Stimulated activated CD4-positive, alpha-beta T cell treated with anti-CD3 and anti-CD28 coated beads, Interleukin-1b, Interleukin-23, amount 100 ng/mL, for 1 hour (primary cell): ENCODE measurements at places on chromosomes 12 and 14.

DNA sequence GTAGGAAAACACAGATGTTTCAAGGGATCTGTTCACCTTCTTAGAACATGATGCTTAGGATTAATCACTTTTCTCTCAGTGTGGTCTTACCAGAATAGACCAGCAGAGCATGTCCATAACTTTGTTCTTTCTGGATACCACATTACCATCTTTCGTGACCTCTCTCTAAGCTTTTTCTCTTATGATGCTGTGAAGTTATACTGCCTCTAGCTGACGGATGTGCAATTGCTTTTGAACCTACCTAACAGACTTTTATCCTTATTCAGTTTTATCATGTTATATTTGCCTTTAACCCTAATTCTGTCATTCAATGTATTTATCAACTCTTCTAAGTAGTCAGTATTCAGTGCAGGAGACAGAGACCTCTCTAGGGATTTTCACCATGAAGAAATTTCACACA is 246.7 kb downstream of the DACT1 start:
- no peak for DNase-seq

GRCh38 chr12:116040402-116040801 is 237.1 kb downstream of the MED13L start:
- DNase-seq: no peak

GRCh38 chr12:76006028-76006925 is 25.3 kb downstream of the PHLDA1 start:
- no peak for DNase-seq

GRCh38 chr12:118685983-118686607 is 295.2 kb upstream of the SRRM4 start:
- no peak for DNase-seq

DNA sequence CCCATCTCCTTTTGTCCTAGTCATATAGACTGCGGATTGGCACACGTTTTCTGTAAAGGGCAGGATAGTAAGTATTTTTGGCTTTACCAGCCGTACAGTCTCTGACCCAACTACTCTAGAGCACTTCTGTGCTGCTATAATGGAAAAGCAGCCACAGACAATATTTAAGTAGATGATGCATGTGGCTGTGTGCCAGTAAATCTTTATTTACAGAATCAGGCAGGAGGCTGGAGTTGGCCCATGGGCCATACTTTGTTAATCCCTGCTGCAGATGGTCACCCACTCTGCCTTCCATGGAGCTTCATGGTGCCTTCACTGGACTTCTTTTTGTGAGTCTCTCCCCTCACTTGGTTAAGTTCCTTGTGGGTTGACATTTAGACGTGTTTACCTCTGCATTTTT is 584.5 kb upstream of the TBX3 start:
- no peak for DNase-seq

GRCh38 chr14:64467566-64467965 is 2.3 kb downstream of the AKAP5 start:
- DNase-seq: no peak

DNA sequence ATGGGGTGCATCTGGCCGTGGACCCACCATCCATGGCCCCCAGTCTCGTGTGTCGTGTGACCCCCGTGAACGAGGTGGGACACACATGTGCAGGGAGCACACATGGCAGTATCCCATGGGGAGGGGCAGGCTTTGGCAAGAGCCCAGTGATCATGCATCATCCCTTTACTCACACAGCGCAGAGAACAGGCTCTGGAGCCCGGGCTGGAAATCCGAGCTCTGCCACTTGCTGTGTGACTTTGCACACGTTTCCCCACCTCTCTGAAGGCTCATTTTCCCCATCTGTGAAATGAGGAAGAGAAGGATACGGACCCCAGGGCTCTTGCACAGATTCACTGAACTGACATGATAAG is 119.9 kb downstream of the PHETA1 start:
- DNase-seq: no peak

DNA sequence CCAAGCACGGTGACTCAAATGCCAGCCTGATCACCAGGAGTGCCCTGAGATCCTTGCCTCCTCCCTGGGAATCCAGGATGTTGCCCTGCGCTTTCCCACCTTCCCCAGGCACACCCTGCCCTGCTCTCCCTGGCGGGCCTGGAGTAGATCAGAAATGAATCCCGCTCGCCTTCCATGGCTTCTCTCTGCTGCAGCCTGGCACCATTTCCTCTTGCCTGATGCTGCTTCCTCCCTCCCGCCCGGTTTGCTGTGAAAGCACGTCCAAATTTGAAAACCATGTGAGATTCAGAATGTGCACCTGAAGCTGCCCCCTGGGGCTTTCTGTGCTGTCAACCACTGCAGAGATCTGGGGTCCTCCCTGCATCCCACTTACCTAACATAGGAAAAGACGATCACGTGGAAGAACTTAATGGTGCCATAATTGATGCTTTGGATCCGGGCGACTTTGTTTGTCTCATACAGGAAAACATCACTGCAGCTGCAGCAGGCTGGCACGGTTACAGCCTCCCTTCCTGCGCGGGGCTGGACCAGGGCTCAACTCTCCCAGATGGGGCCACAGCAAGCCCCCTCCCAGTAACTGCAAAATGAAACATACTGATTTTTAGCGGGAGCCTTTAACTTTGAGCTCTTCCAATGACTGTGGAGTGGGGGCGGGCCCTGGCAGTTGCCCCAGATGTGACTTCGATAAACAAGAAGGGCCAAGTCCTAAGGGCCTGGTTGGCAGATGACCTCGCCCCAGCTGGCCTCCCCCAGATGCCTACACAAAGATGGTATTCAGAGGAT is 24.9 kb upstream of the C12orf76 start:
- DNase-seq: no peak
